AG10803 (cell line): ENCODE measurements at places on chromosomes 12 and 14.

GRCh38 chr12:2364631-2365051, 311.9 kb downstream of the CACNA1C start:
- DNase-seq: no peak

DNA sequence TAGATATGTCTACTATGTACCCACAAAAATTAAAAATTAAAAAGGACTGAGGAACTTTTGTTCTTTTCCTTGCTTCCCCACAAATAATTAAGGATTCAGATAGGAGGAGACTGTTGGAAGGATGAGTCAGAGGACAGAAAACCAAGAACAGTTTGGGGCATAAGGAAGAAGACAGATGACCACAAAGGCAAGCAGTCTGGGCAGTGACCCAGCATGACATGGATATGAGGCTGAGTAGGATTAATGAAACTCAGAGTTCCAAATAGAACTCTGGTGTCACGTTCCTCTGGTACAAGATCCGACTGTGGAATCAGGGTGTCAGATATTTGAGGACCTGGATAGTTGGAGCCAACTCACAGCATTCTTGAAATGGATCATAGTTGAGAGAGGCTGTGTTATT, 89.3 kb upstream of the SLC38A4 start:
- peak; percentile 97 for DNase-seq

- no peak for DNase-seq
Observed at GRCh38 chr14:53310412-53310811, 157.3 kb upstream of the DDHD1 start.

DNA sequence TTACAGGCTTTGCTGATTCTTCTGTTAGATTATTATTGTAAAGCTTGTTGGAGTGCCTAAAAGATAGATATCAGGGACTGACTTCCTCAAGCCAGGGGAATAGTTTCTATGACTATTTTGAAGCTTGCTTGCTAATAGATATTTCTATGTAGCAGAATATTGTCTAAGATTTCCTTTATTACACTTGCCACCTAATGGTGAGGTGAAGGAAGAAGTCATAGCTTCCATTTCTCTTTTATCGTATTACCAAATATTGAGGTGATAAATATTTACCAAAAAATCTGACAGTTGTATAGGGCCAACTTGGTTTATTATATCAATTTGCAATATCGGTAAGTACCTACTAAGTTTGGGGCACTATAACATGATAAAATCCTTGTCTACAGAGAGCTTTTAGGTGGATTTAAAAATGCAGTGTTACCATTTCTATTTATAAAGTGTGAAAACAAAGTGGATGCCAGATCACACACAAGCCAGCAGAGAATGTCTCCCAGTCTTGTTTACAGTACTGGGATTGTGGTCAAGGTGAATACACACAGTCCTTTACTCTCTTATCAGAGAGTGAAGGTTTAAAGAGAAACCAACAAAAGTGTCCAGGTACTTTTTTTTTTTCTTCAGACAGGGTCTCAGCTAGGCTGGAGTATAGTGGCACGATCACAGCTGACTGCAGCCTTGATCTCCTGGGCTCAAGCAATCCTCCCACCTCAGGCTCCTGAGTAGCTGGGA, 137.9 kb downstream of the IGF1 start:
- DNase-seq: no peak

DNA sequence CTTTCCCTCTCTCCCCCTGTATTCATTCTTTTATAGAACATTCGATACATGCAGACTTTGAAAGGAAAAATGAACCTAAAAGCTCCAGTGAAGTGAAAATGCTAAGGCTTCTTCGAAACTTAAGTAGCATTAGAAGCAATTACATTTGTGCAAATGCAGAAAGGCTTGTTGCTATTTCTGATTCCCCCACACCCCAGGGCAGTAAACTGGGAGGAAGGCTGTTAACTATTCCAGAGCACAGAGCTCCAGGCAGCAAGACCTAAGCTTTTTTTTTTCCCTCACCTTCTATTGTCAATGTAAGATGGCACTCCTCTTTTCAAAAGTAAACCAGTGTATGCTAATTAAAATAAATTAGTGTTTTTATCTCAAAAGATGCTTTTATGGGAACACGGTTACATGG, 448.9 kb upstream of the TBX3 start:
- no peak for DNase-seq

- DNase-seq: peak; percentile 58
Observed at GRCh38 chr12:7431993-7432685, 11.8 kb downstream of the CD163L1 start.

GRCh38 chr14:24181371-24182077, 7.1 kb downstream of the IPO4 start:
- no peak for DNase-seq

- no peak for DNase-seq
Observed at GRCh38 chr12:48968467-48968866, 3.1 kb downstream of the WNT10B start.

DNA sequence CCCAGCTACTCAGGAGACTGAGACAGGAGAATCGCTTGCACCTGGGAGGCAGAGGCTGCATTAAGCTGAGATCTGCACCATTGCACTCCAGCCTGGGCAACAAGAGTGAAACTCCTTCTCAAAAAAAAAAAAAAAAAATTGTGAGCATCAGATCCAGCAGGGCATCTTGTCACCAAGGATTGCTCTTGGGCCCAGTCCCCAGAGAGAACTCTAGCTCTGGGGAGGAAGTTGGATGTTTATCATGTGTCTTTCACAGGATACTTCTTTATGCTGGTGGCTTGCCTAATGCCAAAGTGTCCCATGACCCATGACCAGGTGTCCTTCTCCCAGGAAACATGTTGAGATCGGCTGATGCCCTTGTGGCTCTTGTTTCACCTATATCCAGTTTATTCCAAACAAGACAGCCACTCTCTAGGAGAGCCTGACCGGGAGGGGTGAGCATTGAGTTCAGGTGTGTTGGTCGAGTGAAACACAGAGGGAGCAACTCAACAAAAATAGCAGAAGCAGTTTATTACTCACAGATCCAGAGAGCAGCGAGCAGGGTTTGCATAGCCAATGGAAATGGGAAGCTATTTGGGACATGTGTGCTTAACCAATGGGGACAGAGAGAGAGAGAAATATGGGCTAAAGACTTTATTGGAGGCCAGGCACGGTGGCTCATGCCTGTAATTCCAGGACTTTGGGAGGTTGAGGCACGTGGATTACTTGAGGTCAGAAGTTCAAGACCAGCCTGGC, 6.6 kb upstream of the TCHP start:
- no peak for DNase-seq

DNA sequence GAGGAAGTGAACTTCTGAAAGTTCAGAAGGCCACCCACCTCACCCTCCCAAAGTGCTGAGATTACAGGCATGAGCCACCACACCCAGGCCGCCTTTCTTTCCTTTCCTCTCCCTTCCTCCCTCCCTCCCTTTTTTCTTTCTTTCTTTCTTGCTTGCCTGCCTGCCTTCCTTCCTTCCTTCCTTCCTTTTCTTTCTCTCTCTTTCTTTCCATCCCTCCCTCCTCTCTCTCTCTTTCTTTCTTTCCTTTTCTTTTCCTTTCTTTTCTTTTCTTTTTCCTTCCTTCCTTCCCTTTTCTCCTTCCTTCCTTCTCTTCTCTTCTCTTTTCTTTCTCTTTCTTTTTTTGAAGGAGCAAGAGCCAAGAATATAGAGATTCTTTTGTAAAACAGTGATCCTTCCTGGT, 208.3 kb upstream of the HMGA2 start:
- no peak for DNase-seq

GRCh38 chr12:72622556-72622955, 350.4 kb downstream of the TRHDE start:
- no peak for DNase-seq

DNA sequence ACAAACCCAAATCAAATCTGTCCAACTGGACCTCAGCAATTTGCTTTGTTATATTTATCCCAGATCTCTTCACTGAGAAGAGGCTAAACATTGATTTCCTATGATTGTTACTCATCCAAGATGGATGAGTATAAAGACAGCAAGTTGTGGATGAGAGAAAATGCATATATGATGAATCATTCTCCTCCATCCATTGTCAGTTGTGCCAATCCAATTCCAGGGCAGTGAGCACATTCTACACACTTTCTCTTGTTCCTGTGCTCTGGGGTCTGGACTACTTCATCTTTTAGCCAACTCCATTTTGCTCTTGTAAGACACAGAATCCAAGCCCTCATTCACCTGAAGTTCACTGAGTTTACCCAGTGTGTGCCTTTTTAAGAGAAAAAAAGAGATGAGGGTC, 105.7 kb downstream of the GCH1 start:
- peak; percentile 71 for DNase-seq

GRCh38 chr12:80858356-80858755, 79.4 kb downstream of the LIN7A start:
- DNase-seq: peak; percentile 21

DNA sequence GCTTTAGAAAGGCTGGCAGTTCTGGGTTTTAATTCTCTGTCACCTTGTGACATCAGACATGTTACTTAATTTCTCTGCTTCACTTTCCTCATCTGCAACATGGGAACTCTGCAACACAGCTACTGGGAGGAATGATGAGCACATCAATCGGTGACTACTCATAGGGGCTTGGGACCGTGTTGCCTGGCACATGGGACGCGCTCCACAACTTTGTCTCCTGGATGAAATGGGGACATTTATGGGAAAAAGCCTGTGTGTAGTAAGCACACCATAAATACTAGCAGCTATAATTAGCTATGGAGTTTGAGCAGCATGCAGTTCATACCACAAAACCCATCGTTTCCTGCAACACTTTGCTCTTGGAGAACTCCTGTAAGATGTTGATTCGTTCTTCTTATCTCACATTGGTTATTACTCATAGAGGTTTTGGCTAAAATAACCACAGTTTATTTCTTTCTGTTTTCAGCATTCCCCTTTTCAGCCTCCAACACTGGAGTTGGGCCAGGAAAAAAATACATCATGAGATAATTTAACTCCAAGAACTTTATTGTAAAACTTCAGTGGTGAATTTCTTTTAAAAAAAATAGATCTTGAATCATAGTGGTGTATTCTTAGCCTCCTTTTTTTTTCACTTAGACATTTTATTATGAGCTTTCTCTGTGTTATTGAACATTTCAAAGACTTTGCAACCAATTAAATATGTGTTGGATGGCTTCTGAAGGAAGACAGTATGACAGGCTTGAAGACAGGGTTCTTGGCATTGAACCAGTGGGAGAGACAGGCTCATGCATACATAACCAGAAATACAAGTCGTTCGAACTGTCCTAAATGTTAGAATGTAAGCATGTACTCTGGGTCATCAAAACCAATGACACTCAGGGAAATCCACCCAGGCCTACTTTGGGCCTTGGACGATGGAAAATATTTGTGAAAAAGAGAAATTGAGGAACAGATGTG, 72.7 kb downstream of the RIN3 start:
- peak; percentile 99 for DNase-seq

DNA sequence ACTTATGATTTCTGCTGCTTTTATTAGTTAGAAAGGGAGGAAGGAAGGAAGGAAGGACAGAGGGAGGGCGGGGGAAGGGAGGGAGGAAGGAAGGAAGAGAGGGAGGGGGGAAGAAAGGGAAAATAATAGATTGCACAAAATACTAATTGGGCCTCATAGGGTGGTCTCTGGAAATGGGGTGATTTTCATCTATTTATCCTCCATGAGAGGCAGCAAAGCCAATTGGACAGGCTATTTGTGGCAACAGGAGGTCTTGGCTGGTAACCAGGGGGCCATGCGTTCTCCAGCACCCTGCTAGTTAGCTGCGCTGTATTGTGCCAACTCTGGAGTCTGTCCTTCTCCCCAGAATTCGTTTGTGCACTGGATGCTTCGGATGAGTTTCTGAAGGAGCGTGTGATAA, 24.1 kb upstream of the PAPOLA start:
- DNase-seq: no peak

DNA sequence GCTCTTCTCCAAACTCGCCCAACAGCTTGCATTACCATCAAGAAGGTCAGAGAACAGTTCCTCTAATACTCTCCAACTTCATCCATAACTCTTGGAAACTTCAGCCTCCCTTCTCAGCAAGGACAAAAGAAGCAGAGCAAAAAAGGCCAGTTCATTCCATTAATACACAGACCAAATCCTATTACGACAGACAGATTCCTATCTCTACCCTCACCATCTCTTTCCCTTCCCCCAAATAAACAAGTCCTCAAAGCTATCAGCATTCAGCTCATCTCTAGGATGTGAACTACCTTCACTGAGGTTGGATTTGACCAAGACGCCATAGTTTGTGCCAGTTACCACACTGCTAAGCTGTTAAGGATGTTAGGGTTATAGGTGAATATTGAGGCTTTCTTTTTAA, 25.2 kb downstream of the SINHCAF start:
- no peak for DNase-seq

DNA sequence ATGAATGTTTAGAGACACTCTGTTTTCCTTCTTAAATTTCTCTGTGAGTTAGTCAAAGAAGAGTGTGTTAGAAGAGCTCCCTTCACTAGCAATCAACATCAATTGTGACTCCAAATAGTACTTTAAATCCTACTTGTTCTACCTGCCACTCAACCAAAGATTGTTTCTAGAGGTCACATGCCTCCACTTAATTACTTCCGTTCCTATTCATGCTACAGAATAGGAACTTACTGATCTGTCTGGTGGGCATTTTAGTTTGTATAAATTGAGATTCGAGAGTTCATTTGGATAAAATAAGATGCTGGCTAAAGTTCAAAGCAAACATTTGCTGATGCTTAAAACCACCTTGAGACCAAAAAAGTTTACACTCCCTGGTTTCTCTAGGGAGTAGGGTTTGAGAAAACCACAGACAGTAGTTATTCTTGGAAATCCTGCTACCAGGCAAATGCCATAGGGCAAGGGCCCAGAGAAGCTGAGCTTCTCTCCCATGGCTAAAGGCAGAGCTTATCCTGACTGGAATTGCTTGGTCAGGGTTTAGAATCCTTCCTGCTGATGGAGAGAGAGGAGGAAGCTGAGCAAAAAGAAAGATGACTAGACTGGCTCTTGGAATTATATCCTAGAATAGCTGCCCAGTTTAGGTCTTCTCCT, 389.6 kb upstream of the ATP2B1 start:
- no peak for DNase-seq

DNA sequence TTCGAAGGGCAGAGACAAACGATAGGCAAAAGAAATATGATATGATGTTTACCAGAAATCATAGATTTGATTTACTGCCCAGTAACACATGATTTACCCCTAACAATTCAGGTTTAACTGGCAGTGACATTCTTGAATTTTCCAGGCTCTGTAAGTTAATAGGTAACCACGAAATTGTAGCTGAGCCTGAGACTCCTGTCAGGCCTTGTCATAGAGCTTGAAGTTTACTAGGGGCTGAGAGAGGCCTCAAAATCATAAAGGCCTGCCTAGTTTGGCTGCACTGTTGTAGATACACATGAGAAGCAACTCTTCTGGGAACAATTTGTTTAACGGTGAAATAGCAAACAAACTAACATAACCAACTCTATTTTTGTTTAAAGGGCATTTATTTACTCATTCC, 3.3 kb downstream of the ERP27 start:
- no peak for DNase-seq

DNA sequence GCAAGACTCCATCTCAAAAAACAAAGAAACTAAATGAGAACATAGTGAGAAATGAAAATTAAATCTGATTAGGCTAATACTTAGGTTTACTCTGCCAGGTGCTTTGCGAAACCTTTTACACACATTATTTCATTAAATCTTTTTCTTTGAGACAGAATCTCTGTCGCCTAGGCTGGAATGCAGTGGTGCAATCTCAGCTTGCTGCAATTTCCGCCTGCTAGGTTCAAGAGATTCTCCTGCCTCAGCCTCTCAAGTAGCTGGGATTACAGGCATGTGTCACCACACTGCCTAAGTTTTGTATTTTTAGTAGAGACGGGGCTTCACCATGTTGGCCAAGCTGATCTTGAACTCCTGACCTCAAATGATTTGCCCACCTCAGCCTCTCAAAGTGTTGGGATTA, 21.9 kb upstream of the EEA1 start:
- DNase-seq: no peak
